Inflammatory macrophage treated with lipopolysaccharide for 1 hour (primary cell): ENCODE measurements at places on chromosomes 13 and 19.

GRCh38 chr19:51751655-51752054, at the start of gene FPR1:
Gene FPR1, minus strand, starts transcription at chr19:51751878. Its CDS starts 4,884 bp downstream, at chr19:51746994.
- DNase-seq: peak; percentile 88

- no peak for DNase-seq
Measured at GRCh38 chr13:62278271-62278670, 862.6 kb upstream of the PCDH20 start.

- no peak for DNase-seq
Measured at GRCh38 chr13:42575938-42576337, 2.0 kb downstream of the TNFSF11 start.

DNA sequence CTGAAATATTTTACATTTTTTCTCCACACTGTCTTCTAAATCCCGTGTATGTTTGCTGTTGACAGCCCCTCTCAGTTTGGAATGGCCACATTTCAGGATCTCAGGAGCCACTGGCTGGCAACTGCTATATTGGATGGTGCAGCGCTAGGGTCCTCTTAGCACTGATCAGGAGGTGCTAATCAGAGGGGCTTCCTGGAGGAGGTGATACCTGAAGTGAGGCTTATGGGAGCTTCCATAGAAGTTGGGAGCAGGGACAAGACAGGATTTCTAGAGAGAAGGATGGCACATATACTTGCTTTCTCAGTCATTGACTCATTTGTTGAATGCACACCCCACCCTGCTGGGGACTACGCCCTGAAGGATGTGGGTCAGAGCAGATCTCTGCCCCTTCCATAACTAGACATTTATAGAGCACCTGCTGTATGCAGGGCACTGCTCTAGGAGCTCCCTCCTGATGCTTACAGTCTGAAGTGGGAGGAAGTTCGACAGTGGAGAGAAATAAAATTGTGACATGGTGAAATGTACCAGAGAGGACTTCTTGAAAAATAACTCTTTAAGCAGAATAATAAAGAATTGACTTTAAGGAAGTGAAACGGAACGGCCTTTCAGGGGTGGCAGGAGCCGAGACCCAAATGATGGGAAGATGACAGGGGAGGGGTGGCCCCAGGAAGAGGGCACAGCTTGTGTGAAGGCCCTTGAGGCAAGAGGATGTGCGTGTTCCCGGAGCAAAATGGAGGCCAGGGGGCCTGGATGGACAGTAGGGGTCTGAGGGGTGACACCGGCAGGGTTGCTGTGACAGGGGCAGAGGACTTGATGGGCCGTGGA, 13.1 kb downstream of the AP2A1 start:
- DNase-seq: peak; percentile 70

- no peak for DNase-seq
Measured at GRCh38 chr19:43618921-43619261, 538 bp downstream of the ZNF428 start.

DNA sequence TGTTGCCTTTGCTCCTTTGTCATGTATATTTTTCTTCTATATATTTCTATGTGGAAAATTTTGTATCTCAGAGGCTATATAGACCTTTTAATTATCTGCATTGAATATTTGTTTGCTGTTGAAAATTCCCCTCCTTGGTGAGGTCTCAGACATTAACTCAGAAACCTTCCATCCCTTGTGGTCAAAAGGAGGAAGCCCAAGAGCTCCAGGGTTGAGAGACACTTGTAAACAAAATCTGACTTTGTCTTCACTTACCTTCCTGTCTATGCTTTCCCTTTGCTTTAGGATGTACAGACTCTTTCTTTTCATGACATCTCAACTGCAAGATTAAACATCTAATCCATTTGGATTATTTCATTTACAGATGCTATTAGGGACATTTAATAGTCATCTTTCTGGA, 157.5 kb downstream of the PCDH20 start:
- no peak for DNase-seq

- DNase-seq: peak; percentile 34
Measured at GRCh38 chr19:4144666-4145249, 8.7 kb upstream of the CREB3L3 start.

GRCh38 chr13:81017513-81018152, 676.7 kb upstream of the SPRY2 start:
- peak; percentile 34 for DNase-seq

DNA sequence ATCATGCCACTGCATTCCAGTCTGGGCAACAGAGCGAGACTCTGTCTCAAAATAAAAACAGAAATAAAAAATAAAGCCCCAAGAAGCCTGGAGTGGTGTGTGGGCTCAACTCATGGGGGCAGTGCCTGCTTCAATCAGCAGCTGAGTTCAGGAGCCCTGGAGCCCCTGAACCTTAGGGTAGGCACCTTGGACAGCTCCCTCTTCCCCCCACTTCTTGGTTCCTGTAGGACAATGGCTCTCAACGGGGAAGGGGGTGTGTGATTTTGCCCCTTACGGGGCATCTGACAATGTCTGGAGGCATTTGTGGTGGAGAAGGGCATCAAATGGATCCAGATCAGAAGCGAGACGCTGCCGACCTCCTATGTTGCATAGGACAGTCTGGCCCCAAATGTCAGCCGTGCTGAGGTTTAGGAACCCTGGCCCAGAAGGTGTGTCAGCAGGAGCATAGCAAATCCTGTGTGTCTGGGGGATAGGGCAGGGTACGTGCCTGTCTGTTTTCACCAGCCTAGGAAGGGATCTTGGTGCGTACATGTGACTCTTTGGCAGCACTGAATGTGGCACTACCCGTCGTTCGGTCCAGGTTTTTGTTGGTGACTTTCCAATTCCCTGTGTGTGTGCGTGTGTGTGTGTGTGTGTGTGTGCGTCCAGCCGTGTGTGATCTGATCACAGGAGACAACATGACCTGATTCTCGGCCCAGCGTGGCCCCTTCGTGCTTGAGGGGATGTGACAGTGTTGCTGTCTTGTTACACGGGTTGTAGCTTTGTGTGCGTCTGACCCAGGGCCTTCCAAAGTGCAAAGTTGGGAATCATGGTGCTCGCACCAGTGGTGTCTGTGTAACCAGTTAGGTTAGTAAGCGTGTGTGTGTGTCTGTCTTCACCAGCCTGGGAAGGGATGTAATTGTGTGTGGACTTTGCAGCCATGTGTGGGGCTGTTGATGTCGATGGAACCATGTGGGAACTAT, 7.5 kb downstream of the IGLON5 start:
- no peak for DNase-seq
